ENCODE measurements at places on chromosomes 13 and 19.

- no peak for DNase-seq
These were observed 295.8 kb downstream of the FOXO1 start for GRCh38 chr13:40370661-40371060.

DNA sequence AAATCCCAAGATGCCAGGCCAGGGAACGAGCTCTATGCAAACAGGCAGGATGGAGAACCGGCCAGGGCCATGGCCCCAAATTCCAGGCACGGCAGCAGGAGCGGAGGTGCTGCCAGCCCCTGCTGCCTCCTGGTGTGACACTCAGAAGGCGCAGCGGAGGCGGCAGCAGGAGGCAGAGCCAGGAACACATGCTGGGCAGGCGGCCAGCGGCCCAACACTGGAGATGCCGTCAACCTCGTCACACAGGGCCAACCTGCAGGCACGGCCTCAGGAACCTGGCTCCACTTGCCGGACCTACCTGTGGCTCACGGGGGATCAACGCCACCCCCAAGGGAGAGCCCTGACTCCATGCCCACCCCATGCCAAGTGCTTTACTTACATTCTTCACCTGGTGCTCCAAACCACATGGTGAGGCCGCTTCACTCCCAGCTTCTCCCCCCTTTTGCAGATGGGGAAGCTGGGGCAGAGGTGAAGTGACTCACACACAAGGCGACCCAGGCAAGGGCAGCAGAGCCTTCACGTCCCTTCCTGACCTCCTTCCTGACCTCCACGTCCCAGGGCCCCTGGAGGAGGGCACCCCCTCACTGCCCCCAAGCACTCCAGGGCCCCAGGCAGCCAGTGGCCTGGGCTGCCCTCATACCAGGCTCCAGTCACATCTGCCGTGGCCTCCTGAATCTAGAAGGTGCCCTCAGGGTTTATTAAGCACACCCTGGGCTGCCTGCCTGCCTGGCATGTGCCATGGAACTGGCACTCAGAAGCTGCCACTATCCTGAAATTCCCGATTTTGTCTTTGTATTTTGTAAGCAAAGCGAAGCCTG lies 43.5 kb downstream of the GGACT start:
- DNase-seq: no peak

DNA sequence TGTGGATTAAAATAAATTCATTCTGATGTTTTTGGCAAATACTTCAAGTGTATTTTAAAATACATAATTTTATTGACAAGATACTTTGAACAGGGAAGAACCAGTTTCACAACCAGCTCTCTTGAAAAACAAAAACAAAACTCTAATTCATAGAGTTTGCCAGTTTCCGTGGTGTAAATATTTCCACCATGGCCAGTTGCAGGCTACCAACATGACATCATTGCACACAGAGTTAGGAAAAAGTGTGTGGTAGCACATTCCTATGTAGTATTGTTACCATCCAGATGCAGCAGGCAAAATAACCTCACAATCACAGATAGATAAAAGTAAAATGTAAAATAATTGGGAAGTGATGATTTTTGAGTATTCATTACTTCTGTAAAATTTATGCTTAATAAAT lies 7.7 kb upstream of the RNF113B start:
- no peak for DNase-seq

GRCh38 chr13:43799191-43799590 lies 12.4 kb upstream of the ENOX1 start:
- DNase-seq: no peak

- no peak for DNase-seq
These were observed 690.9 kb downstream of the SLITRK6 start for GRCh38 chr13:85108356-85108755.

- DNase-seq: no peak
These were observed 24.4 kb downstream of the IL17D start for GRCh38 chr13:20727856-20728255.

- no peak for DNase-seq
These were observed 647 bp downstream of the RNF225 start for GRCh38 chr19:58395979-58396627.

DNA sequence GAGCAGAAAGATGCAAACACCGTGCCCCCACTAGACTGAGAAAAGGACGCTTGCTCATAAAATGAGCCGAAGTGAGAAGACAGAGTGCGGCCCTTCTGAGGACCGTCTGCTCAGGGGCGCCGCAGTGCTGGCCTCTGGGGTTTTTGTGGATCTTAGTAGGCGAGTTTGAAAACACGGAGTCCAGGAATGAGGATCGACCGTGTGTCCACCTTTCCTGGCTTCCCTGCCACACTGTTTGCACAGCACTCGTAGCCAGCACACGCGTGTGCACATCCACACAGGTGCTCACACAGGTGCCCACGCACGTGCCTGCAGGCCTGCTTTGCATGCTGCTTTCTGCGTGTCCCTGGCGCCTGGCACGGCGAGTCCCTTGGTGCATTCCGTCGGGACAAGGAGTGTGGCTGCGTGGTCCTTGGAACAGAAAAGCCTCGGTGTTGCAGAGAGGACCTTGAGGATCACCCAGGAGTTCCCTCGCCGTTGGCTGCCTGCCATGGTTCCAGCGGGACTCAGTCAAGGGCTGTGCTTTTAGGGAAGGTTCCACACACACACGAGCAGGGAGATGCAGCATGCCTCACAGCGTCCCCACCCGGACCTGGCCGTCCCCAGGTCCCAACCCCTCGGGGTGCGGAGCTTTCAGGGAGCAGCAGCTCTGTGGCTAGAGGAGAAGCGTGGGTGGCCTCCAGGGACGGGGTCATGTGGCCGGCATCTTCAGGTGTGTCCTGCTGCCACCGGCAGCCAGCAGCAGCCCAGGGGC lies 10.1 kb upstream of the ZNF554 start:
- no peak for DNase-seq

DNA sequence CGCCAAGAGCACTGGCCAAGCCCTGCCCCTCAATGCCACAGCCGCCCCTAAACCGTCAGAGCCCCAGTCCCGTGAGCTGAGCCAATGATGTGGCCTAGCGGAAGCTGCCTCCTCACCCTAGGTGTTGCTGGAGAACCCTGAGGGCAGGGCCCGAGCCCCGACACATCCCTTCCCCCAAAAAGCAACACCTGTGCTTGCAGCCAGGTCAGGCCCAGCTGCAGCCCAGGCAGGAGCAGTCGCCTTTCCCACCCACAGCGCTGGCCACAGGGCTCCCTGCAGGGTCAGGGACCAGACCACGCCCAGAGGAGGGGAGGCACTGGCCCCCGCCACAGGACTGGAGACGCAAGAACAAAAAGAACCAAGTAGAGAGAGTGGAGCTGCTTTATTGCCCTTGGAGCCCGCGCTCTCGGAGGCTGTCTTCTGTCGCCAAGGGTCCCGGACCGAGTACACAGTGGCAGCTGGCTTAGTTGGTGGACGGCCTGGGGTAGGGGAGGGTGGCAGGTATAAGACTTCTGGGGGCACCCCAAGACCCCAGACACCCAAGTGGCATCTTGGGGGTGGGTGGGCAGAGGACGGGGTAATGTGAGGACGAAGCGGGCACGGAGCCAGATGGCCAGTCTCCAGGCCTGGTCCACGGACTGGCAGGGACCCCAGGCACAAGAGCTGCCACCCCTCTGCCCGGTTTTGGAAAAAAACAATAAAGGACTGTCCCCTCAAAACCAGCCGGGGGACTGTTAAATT lies 3.3 kb downstream of the P2RY11 start:
- peak; percentile 9 for DNase-seq

DNA sequence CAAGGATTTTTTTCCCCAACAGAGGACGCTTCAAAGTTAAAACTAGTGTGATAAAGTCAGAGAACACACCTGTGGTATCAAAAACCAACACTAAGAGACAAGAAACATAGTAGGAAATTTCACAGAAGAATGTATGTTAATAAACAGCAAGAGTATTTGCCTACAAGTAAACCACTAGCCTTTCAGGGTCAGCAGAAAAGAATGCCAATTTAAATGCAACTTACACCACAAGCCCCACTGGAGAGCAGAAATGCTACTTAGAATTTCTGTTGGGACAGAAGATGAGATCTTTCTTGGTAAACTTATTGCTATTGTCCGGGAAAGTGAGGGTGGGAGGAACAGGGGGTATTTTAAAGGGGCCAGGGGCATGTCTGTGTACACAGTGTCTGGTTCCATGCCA lies 68.6 kb downstream of the STK24 start:
- DNase-seq: no peak

DNA sequence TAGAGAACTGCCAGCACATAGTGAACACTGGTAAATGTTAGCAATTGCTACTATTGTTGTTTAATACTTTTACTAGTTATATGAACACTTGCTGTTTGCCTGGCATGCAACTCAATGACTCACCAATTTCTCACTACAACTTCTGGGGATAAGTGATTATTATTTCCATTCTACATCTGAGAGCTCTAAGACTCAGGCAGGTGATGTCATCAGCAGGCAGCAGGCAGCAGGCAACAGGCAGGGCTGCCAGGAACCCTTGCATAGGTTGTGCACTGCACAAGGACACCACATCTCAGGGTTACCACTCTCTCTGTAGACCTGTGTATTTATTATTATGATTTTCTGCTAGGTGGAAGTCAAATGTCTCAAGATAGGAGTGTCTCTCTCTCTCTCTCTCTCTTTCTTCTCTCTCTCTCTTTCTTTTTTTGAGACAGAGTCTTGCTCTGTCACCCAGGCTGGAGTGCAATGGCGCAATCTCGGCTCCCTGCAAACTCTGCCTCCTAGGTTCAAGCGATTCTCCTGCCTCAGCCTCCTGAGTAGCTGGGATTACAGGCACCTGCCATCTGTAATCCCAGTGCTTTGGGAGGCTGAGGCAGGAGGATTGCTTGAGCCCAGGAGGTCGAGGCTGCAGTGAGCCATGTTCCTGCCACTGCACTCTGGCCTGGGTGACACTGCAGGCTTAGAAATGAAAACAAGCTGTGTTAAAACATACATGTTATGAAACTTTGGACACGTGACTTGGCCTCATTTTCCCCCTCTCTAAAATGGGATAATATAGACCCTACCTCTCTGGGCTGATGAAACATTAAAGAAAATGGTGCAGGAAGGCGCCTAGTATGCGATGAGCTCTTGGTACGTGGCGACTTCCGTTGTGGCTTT lies 22.7 kb downstream of the HPN start:
- no peak for DNase-seq

GRCh38 chr13:84931264-84931663 lies 868.0 kb downstream of the SLITRK6 start:
- DNase-seq: no peak

DNA sequence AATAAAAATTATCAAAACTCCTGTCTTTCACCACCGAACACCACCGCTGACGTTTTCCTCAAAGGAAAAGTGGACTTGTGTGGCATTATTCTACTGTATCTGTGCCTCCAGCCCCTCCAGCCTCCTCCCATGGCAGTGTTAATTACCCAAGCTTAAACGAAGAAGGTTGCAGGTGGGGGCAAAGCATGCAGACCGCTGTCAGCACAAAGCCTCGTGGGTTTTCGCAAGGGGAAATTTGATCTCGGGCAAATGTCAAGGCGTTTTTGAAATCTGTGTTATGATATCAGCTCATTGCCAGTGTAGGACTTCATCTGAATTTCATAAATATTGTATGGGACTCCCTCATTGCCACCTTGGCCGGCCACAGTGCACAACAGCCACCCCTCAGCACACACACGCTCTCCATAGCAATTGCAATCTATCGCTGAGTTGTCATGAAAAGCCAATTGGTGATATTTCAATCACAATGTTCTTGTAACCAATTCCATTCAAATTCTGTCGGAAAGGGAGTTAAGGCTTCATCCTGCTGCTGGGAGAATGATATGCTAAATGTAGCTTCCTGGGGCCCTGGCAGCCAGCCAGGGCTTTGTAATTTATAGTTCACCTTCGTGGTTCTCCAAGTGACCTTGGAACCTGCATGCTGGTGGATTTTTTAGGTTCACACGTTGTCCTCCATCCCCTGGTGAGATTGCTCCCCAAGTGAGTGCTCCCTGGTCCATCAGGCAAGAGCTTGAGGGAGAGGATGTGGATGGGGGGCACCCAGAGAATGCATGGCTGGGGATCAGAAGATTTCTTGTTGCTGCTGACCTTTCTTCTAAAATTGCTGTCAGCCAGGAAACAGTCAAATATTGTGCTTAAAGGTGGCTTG lies 16.6 kb downstream of the CHST8 start:
- DNase-seq: no peak

GRCh38 chr19:38726761-38727301 lies 17.4 kb downstream of the CAPN12 start:
- DNase-seq: no peak

- DNase-seq: no peak
These were observed 4.5 kb downstream of the DACH1 start for GRCh38 chr13:71862459-71862943.

Data from GM12892 (cell line).